ENCODE measurements at places on chromosomes 3 and 15.

DNA sequence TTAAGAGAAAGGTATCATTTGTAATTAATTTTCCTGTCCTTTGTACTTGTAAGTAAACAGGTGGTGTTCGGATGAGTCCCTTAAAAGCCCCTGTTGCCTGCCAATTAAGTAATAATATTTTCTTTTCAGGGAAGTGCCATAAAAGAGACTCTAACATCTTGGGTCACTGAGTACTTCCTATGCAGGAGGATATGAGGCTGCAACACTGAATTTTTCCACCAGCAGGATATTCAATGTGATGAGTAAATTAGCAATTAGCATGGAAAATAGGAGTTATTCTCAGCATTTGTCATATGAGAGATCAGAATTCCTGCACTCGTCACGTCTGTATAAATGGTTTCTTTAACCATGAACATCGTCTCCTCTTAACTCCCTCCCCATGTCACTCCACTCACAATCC, 45.4 kb downstream of the WWTR1 start:
- no peak overlapping the region for H3K4me3 ChIP-seq
- H3K4me1 ChIP-seq: peaks cover 16% of the 10 kb centered on the region

- no peak for DNase-seq
- no peaks in the 10 kb centered on the region for H3K36me3 ChIP-seq
- peaks cover 6% of the 10 kb centered on the region for H3K4me1 ChIP-seq
- no peak overlapping the region for H3K4me3 ChIP-seq
These were observed 701.2 kb downstream of the NLGN1 start for GRCh38 chr3:174098746-174099145.

GRCh38 chr3:192901435-192901834, 16.2 kb downstream of the MB21D2 start:
- DNase-seq: no peak
- H3K4me3 ChIP-seq: no peak overlapping the region
- no peaks in the 10 kb centered on the region for H3K27me3 ChIP-seq
- no peaks in the 10 kb centered on the region for H3K36me3 ChIP-seq
- no peak overlapping the region for H3K27ac ChIP-seq

- H3K4me1 ChIP-seq: no peaks in the 10 kb centered on the region
- DNase-seq: no peak
- H3K27me3 ChIP-seq: no peaks in the 10 kb centered on the region
- H3K36me3 ChIP-seq: no peaks in the 10 kb centered on the region
- no peak overlapping the region for H3K4me3 ChIP-seq
- no peak overlapping the region for H3K27ac ChIP-seq
These were observed 439.4 kb downstream of the C3orf38 start for GRCh38 chr3:88589138-88589537.

Data from MM.1S (cell line).